ENCODE measurements at places on chromosomes 6 and 20. TPM values are rescaled to one million over a fixed set of nuclear protein-coding genes. Genes with fewer than 3 reads are reported as not detected.
A peak's percentile ranks its signal among the peaks of the same experiment; 100 is the strongest.

- no peak overlapping the region for H3K4me3 ChIP-seq
- H3K36me3 ChIP-seq, result peaks cover 17% of the 10 kb centered on the region
- no peaks in the 10 kb centered on the region for H3K27me3 ChIP-seq
- no peak overlapping the region for H3K27ac ChIP-seq
Measured at GRCh38 chr20:20497242-20497978, 129.5 kb downstream of the INSM1 start.

DNA sequence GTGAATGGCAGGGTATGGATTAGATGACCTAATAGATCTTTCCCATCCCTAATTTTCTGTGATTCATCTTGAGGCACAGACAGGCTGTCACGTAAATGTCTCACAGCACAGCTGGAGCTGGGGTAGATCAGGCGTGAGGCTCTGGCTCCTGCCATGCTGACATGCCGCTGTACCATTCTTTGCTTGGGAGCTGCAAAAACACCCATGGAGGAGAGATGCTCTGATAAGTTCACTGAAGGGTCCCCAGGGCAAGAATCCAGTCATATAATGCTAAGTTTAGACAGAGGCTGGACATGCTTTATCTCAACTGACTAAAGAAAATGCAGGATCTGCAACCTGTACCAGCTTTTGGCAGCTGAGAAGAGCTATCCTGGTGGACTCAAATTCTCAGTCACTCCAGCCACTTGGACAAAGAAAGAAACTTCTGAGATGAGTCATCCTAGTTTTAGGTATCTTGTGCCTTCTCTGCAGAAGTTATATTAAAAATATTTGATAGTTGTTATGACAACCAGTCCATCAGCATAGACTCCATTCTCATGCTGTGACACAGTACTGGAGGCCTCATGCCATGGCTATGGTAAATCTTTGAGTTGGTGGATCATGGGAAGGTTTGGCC, 185.1 kb upstream of the RAB32 start:
- no peak for DNase-seq
- no peaks in the 10 kb centered on the region for H3K36me3 ChIP-seq
- no peaks in the 10 kb centered on the region for H3K4me1 ChIP-seq
- H3K4me3 ChIP-seq, result no peak overlapping the region
- no peak overlapping the region for H3K27ac ChIP-seq

DNA sequence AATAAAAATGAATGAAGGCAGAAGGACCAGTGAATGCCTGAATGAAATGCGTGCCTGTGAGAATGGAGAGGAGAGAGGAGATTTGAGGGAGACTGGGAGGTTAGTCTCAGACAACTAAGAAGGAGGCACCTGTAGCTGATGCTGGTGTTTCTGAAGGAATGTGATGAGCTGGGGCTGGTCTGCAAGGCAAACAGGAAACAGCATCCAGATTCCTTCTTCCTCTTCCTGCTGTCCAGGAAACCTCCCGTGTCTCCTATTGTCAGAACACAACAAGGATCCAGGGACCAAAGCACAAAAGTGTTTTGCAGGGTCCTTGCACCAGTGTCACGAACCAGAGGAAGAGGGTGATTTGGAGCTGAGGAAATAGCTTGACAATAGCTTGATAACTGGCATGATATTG, 50.4 kb upstream of the TAB2 start:
- no peaks in the 10 kb centered on the region for H3K27me3 ChIP-seq
- H3K4me1 ChIP-seq, result peaks cover 42% of the 10 kb centered on the region
- DNase-seq, result no peak
- peaks cover 19% of the 10 kb centered on the region for H3K36me3 ChIP-seq

- peak overlapping the region; percentile 61 for H3K4me3 ChIP-seq
- no peak for DNase-seq
- H3K27me3 ChIP-seq, result peaks cover 48% of the 10 kb centered on the region
- peaks cover 20% of the 10 kb centered on the region for H3K4me1 ChIP-seq
- peaks cover 17% of the 10 kb centered on the region for H3K36me3 ChIP-seq
Measured at GRCh38 chr6:132959639-132960326, 145.4 kb downstream of the RPS12 start.

DNA sequence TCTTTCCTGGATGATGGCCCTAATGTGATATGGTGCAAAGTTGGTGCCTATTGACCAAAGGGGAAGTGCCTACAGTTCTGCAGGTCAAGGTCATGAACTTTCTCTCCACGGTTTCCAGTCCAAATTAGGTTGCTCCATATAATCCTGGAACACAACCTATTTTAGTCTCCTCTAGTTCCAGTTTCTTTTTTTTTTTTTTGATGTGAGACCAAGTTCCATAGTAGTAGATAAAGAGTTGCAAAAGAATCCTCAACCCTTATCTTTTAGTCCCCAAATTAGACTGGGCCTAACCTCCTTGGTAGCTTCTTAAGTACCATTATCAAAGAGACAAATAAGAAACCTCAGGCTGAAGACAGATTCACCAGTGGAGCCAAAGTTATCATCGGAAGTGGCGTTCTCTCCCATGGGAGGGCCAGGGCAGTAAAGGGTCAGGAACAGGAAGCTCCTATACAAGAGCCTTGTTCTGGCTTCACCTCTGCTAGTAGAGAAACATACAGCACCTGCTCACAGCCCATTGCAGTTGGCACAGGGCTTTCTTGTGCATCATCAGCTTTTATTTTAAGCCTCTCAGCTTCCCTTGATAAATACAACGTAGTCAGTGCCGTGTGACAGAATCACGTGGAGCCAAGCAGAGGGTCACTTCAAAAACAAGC, 132.2 kb upstream of the RREB1 start:
- H3K27me3 ChIP-seq, result peaks cover 2% of the 10 kb centered on the region
- no peak for DNase-seq
- no peak overlapping the region for H3K4me3 ChIP-seq
- H3K36me3 ChIP-seq, result no peaks in the 10 kb centered on the region

DNA sequence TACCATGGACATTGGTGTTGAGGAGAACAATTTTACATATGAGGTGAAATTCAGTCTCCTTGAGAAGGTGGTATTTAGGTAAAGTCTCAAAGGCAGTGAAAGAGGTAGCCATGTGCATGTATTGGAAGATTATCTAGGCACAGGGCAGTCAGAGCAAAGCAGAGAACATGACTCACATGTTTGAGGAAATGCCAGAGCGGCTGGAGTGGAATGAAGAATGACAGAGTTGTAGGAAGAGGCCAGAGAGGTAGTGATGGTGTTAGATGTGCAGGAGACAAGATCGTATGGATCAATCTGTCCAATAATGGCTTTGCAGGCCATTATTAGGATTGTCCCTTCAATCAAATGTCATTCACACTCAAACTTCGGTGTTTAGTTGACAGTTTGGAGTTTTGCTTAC, 449.4 kb upstream of the PTCHD4 start:
- no peaks in the 10 kb centered on the region for H3K36me3 ChIP-seq
- H3K4me3 ChIP-seq, result no peak overlapping the region
- no peak overlapping the region for H3K27ac ChIP-seq
- no peak for DNase-seq
- no peaks in the 10 kb centered on the region for H3K4me1 ChIP-seq

ZMYND8 gene
- 51.0 TPM for total RNA-seq

TMEM170B gene
- 1.4 TPM for total RNA-seq

Measured in activated naive CD8-positive, alpha-beta T cell treated with anti-CD3 and anti-CD28 coated beads, Interleukin-2, amount 10 ng/mL, durations not matched to agents 7 days and 5 days (primary cell).